ENCODE measurements at places on chromosomes 7 and 10.

DNA sequence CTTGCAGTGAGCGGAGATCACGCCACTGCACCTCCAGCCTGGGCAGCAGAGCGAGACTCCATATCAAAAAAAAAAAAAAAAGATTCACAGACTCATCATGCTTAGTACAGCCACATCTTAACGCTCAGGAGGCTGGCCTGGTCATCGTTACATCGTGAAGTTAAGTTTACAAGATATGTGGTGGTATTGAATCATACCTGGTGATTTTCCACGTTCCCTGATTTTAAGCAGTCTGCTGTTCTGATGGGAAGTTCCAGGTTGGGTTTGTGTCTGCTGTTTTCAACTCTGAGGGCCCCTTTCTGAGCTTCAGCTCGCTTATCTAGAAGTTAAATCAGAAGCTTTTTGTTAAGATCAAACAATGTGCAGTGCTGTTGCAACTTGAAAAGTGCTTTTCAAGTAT lies 6.9 kb downstream of the PPP2R2D start:
- DNase-seq, result no peak

DNA sequence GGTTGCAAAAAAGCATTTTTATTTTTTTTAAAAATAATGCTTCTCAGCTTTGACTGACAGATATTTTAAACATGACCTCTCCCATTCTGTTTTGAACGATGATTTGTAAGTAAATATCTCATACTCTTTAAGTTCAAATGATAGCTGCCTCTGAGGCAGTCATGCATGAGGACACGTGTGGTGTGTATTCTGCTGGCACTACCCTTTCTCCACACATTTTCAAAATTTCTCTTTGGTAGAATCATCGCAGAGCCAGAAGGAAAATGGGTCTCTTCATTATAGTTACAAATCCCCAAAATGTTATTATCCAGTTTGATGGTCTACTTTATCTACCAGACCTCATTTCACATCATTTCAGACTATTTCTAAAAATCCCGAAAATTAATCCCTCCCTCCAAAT lies 55.1 kb downstream of the FZD1 start:
- DNase-seq, result no peak

- DNase-seq, result no peak
These were observed 115.8 kb upstream of the SORCS1 start for GRCh38 chr10:107280293-107280692.

- DNase-seq, result no peak
These were observed 79.6 kb upstream of the STRIP2 start for GRCh38 chr7:129354428-129355157.

DNA sequence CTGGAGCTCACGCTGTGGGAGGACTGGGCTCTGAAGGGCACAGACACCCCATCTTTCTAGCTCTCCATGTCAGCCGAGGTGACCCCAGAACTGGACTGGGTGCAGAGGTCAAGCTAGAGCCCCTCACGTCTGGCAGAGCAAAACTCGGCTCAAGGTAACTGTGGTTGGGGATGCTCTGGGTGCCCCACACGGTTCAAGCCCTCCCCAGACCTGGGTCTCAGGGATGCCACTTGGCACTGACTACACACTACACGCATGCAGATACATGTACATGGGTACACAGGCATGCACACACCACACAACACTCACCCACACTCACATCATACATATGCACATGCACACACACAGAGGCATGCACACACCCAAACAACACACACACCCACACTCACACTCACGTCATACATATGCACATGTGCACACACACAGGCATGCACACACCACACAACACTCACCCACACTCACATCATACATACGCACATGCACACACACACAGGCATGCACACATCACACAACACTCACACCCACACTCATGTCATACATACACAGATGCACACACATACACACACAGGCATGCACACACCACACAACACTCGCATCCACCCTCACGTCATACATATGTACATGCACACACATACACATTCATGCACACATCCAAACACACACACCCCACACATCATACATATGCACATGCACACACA lies 219.3 kb downstream of the DNAJB6 start:
- no peak for DNase-seq

DNA sequence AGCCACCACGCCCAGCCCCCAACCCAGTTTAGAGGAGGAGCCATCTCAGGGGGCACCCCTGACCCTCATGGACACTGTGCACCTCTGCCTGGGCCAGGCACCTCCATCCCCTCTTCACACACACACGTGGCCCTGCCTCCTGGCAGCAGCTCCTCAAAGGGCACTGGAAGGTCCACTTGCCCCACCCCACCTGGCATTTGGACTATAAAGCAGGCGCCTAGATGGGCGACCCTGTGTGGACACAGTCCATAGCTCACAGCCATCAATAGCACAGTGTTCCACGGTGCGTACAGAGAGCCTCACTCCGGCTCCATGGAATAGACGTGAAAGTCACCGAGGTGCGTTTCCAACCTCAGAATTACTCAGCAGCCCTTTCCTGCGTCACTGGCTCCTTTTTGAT lies 41.0 kb downstream of the FKBP6 start:
- DNase-seq, result no peak

DNA sequence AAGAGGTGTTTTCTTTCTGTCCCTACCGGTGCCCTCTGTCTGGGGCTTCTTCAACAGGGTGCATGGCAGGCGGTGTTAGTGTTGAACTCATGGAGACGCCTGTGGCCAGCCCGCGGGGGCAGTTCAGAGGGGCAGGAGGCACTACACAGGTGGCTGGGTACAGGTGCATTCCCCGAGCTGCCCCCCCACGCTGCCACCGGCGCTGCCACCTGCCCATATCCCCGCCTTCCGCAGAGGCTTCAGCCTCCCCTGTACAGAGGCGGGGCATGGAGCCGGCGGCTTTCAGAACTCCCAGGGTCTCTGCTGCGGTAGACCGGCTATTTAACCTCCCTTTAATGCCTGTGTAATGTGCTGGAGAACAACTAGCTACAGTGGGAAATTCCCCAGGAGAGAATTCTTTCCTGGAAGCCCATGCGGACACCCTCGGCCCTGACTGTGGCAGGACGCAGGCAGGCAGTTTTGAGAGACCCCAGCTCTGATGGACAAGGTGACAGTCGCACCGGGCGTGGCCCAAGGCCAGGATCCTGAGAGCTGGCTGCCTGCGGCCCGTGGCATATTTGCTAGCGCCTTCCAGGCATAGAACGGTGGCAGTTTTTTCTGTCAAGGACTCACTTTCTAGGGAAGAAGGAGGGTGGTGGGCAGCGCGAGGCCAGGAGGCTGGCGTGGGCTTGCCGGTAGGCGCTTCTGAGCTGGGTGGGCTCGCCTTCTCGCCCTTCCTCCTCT lies 53.7 kb upstream of the ZNF32 start:
- DNase-seq, result no peak

DNA sequence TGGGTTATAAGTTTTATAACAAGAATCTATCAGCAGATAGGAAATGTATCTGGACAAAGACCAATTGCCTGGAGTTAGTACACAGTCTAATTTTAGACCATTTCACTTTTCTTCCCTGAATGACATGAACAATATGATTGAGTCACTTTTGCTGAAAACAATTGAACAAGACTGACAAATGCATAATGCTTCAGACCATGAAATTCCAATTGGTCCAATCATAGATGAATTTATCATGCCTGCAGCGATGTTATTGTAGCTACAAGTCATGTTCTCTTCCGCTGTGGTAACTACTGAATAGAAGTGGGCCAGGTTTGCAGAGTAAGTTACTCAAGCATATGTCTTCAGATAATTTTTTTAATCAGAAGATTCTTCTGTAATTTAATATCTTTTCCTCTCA lies 73.4 kb downstream of the VSTM2A start:
- DNase-seq, result no peak

GRCh38 chr10:130042381-130042780 lies 68.2 kb downstream of the C10orf143 start:
- DNase-seq, result no peak

GRCh38 chr7:77866370-77866769 lies 67.8 kb downstream of the PHTF2 start:
- no peak for DNase-seq

Data from fibroblast of skin of right biceps (primary cell).